Natural killer cell (primary cell): ENCODE measurements at places on chromosomes 16 and 17.
A peak's percentile ranks its signal among the peaks of the same experiment; 100 is the strongest.

- no peak for DNase-seq
These were observed 54.8 kb downstream of the N4BP1 start for GRCh38 chr16:48555155-48555554.

DNA sequence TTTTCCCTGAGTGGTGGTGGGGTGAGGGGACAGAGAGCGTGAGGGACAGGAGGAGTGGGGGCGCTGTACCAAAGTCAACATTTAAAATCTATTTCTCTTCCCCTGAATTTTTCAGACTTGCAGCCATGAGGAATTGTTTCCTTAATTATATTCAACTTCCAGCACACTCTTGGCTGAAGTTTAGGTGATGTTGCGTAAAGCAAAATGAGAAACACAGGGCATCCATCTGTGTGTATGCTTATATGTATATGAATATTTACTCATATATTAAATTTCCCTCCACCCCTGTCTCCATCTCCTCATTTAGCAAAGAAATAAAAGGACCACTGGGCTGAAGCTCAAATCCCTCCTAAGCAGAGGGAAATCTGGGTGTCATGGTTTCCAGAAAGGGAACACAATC is 218.1 kb downstream of the XYLT1 start:
- no peak for DNase-seq

DNA sequence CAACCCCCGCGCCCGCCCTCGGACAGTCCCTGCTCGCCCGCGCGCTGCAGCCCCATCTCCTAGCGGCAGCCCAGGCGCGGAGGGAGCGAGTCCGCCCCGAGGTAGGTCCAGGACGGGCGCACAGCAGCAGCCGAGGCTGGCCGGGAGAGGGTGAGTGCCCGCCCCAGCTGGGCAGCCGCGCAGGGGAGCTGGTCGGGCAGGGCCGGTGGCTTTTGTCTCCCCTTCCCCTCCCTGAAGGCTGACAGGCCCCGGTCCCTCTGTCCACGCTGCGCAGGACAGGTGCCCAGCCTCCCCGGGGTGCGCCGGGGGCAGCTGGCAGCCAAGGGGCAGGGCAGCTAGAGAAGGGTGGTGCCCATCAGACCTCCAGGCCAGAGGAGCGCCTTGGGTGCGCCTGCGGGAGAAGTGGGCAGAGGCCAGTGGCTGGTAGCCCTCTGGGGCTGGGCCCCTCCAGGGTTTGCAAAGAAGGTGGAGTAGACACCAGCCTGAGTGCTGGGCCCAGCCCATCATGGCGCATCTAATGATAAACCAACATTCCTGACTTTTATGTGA is 278 bp downstream of the ITGB4 start:
- no peak for DNase-seq

DNA sequence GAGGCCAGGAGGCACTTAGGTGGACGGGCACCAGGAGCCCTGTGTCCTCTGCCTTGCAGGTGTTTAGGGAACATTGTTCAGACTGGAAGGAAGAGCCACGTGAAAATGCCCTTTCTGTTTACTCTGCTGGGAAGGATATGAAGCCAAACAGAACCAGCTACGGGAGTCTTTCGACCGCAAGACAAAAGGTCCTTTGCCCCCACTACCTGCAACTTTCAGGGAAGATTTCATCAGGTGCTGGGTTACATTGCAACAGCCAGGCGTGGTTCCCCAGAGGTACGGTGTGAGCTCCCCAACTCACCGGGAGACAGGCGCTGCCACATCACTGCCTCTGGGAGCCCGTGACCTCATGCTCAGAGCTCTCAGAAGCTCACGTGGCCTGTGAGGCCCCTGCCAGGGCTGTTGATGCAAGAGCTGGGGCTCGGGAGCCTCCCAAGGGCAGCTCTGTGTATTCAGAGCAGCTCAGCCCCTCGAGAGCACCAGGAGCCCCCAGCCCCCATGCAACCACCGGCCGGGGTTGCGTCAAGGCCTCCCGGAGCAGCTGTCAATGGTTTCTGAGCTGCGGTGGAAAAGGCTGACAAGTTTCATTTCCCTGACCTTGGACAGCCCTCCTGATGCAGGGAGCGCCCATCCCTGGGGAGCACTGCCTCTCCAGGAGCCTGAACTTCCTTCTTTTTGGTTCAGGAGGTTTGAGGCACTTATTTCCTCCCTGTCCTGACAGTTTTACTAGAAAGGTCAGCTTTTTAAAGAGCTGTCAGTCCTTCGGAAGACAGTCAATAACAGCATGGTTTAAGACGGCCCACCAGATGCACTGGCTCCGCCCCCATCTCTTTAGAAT is 42.1 kb downstream of the TBC1D16 start:
- peak; percentile 56 for DNase-seq

DNA sequence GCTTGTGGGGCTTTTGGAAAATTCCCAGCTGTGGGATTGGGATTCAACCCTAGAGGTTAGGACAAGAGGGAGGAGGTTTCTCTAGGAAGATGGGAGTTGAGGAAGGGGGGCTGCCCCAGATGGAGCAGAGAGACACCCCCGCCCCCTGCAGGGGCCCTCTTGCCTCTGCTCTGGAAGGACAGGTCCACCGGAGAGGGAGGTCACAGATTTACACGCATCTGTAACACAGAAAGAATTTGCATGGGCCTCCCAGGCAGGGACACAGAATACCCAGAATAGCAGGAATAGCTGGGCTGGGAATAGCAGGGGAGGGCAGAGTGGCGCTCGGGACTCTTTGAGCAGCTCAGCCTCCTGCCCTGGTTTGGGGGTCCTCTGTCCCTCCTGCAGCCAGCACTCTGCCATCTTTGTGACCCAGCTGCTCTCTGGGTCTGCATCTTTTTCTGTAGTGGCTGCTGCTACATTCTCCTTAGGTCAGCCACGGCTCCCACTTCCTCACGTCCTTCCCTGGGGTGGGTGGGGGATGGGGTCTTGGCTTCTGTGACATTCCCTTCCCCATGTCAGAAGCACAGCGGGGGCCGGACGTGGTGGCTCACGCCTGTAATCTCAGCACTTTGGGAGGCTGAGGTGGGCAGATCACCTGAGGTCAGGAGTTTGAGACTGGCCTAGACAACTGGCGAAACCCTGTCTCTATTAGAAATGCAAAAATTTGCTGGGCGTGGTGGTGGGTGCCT is 33.9 kb upstream of the PLLP start:
- DNase-seq: no peak

GRCh38 chr16:82034981-82035612 is at the start of gene HSD17B2:
Gene HSD17B2, plus strand, starts transcription at chr16:82035253. Its CDS starts 172 bp downstream, at chr16:82035425.
- DNase-seq: no peak

- no peak for DNase-seq
These were observed 124.5 kb downstream of the HS3ST3A1 start for GRCh38 chr17:13477180-13477611.

- DNase-seq: no peak
These were observed 9.9 kb upstream of the SOX9 start for GRCh38 chr17:72110942-72111318.

DNA sequence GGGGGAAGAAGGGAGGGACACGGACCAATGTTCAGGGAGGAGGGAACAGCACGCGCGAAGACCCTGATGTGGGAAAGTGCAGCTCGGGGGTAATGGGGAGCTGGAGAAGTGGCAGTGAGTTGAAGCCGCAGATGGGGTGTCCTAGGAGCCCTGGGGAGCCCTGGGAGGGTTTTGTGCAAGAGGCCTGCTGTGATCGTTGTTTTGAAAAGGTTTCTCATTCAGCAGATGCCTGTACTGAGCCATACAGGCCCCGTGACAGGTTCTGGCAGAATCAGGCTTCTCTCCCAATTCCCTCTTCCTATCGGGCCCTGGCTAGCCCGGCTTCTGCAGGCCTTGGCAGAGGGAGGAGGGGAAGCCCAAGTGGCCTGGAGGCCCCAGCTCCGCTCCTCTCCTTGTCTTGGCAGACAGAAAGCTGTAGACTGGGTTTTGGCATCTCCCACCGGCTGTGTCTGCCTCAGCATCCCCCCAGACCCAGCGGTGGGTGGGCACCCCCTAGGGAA is 38.4 kb upstream of the EMP2 start:
- no peak for DNase-seq

DNA sequence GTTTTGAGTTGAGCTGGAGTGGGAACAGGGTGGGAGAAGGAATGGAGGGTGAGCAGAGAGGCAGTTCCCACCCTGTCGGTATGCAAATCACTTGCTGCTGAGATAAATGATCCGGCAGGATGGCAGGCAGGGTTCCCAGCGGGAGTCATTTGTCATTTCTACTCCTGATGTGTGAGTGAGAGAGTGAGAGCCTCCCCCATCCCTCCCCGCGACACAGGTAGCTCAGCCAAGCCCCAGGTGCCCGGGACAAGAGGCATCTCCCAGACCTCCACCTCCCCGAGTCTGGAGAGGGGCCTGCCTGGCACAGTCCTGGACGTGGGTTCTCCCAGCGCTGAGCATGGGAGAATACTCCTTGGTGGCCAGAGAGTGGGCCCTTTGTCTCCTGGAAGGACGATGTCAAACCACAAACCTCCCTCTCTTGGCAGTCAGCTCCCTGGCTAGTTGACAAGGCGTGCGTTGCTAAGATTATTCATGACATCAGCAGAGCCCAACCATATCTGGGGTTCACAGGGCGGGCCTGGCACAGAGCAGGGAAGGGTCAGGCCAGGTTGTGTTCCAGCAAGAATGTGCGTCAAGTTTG is 33.7 kb upstream of the TNRC6C start:
- no peak for DNase-seq

DNA sequence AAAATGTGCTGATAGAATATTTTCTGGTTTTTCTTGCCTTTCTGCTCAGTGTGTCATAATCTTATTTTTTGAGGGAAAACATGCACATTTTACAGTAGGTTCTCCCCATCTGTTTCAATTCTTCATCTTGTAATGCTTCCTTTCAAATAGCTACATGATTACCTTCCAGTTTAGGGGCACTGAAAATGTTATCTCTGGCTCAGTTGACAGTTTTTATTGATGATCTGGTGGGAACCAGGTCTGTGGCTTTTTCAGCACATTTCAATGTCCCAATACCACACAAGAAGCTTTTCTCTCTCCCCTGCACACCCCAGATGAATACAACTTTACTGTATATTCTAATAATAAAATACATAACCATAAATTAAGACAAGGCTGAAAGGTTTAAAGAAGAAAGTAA is 36.5 kb downstream of the FTO start:
- DNase-seq: no peak

- no peak for DNase-seq
These were observed 1.3 kb upstream of the NLGN2 start for GRCh38 chr17:7406235-7406825.

DNA sequence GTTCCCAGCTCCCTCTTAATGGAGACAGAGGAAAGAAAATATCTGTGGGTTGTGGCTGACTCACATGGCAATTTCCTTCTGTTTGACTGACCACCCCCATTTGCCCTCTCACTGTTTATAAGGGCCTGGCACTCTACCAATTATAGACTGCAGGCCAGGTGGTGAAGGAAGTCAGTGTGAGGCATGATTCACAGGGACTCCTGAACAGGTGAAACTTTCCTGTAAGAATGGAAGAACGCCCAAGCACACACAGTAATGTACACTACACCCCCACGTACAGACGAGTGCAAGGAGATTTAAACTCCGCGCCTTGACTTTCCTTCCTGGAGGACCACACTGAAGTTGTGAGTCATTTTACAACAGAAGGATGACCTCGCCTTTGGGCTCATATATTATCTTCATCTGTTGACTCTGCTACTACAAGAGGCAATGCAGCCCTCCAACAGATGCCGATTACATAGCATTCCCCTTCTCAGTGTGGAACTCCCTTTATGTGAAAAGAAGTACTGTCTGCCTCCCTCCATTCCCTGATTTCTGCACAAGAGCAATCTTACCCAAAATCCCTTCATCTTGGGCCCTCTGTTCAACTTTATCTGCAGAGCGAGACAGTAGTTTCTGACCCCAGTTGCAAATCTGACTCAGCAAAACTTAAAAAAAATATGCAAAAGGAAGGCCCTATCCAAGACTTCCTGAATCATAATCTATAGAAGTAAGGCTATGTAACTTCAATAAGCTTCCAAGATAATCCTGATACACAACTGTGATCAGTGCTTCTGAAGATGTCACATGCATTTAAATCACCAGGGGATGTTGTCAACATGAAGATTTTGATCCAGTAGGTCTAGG is 163.6 kb downstream of the SHISA6 start:
- no peak for DNase-seq

GRCh38 chr16:88628512-88628974 is 9.8 kb upstream of the IL17C start:
- DNase-seq: no peak

DNA sequence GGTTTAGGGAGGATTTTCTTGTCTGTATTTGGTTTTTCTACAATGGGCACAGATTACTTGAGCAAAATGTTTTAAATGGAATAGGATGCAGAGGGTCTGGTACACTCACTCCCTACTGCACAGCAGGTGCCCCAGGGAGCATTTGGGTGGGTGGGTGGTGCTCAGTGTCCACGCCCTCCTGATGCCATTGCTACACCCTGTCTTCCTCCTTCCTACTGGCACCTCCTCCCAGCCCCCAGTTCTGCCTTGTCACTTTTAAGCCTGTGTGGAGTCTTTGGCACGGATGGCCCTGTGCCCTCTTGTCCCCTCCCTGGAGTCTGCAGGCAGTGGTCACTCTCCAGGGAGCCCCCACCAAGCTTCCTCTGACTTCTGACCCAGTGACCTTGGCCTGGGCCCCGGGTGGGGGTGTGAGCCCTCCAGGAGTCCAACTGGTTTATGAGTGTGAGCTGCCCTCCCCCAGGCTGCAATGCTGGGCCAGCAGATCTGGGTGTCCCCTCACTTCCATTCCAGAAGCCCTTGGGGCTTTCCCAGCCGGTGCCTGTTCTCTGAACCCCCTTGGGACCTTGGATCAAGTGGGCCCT is 15.5 kb downstream of the LLGL2 start:
- no peak for DNase-seq

DNA sequence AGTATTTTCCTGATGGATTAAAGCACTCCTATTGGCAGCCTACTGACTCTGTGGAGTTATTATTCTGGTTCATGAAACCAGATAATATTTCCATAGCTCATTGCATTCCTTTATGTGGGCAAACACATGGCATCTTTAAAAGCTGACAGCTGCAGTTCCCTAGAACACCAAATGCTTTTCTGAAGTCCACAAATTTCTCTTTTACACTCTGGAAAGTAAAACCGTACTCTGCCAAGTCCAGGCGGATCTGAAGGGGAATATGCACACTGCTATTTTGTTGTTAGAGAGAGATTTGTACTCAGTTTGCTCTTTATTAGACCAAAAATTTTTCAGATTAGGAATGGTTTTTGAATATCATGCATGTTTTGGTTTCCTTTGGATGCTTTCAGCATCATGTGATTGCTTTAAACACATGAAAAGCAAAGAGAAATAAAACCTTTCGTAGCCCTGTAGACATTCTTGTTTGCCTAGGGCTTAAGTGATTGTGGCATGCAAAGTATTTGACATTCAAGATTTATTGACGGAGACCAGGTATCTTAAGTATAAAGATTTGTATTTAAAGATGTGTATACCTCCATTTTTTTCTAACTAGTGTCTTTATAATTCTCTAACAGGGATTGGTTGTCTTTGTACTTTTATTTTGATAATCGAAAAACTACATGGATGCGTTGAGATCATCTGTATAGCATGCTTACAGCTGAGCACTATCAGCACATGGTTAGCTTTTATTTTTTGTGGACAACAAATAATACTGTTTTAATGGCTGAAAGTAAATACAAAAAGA is 19.5 kb downstream of the SEC14L1 start:
- DNase-seq: no peak
